ENCODE measurements at places on chromosomes 16 and 17.

DNA sequence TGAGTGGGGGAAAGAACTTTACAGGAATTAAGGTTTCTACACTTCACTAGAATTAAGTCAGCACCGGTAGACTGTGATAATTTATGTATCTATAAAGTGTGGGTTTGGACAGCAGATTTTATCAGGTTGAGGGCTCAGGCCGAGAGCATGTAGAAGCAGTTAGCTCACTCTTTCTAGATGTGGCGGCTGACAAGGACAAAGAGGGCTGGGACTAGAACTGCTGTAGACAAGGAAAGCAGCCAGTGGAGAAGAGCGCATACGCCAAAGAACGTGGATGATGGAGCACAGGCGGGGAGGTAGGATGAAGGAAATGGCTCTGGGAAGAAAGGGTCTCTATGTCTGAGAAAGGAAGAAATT, 504 bp upstream of the GOSR1 start:
- no peak for DNase-seq

DNA sequence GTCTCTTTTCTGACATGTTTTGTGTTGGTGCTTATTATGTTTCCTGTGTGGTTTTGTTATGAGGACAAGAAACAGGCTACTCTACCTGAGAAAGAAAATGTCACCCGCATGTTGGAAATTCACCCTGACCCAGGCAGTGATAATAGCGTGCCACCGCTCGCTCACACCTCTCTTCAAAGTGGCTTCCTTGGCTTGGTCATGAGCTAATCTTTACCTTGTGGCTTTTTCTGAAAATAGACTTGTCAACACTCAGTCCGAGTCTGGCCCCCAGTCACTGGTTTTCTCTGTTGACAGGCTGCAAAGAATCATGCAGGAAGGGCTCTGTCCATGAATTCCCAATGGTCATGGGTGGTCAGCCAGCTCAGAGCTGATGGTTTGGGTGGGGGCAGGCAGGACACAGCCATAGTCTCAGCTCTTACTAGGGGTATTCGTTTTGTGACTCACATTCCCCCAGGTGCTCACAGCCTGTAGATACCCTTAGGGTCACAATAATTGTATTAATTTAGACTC, 121.3 kb upstream of the CACNG5 start:
- no peak for DNase-seq

GRCh38 chr17:33285413-33285812, 7.7 kb downstream of the ASIC2 start:
- no peak for DNase-seq

- DNase-seq = no peak
Measured at GRCh38 chr17:36740157-36740556, 138.8 kb downstream of the MRM1 start.

- DNase-seq = no peak
Measured at GRCh38 chr16:8670014-8670560, 4.3 kb upstream of the ABAT start.

- DNase-seq = no peak
Measured at GRCh38 chr16:3576211-3576610, 992 bp downstream of the NLRC3 start.

DNA sequence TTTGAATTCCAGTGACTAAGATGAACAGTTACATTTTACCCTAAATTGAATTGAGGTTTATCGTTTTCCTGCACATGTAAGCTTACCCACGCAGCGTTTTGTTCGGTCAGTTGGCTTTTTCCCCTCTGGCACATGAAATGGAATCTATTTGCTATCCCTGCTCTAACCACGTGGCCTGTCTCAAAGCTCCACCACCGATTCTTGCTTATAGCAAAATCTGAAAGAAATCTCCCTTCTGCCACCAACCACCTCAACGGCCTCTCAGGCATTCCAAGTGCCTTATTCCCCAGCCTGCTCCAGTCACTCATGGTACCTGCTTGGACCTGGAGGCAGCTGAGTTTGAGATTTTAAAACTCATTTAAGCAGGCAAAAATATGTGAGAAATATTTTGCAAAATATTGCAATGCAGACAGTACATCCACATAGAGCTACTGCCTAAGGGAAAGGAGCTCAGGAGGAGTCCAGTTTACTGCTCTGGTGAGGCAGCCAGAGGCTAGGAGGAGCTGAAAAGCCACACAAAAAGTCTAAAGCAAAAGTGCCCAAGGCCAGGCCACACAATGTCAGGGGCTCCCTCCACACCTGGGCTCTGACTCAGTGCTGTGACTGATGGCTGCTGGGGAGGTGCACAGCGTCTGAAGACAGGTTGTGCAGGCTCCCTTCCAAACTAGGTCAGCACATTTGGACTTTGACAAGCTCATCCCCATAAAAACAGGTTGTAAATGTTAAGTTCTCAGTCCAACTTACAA, 26.4 kb downstream of the ARHGAP17 start:
- no peak for DNase-seq

- no peak for DNase-seq
Measured at GRCh38 chr16:10989559-10989958, 45.2 kb downstream of the CLEC16A start.

DNA sequence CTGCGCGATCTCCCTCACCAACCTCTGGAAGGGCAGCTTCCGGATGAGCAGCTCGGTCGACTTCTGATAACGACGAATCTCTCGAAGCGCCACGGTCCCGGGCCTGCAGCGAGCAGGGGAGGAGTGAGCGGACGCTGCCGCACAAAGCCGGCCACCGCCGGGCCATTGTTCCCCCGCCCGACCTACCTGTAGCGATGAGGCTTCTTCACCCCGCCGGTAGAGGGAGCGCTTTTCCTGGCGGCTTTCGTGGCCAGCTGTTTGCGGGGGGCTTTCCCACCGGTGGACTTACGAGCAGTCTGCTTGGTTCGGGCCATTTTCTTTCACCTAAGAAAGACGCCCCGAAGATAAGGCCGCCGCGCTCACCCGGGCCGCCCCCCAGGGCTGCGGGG, 5.8 kb upstream of the UNK start:
- DNase-seq = no peak

GRCh38 chr17:253091-253846, 71.8 kb upstream of the DOC2B start:
- DNase-seq = no peak

DNA sequence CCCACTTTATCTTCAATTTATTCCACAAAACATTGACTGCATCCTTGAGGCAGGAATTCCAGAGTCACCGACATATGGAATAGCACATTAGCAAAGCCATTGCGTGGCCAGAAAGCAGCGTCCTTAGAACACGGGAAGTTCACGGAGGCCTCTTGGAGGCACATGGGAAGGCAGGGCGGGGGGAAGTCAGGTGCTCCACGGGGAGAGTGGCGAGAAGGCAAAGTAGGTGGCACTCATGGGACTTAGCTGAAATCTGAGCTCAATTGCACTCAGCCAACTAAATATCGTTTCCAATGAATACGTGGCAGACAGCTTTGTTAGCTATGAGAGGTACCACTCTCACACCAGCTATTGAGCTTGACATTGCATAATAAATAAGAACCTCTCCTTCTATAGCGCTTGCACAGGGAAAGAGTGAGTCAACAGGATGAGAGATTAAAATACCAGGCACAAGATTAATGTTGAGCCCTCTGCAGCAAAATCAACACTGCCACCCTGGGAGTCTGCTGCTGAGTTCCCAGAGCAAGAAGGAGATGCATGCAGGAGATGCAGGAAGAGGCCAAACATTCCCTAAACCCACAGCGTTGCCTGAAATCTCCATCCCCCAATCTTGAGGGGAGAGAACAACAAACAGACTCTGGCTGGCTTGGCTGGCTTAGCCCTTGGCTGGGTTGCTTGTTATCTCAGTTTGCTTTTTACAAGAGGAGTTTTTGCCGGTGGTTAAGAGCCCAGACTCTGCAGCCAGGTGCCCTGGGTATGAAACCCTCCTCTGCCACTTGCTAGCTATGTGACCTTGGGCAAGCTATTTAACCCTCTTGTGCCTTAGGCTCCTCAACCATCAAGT, 28.8 kb downstream of the ABCC12 start:
- DNase-seq = no peak

DNA sequence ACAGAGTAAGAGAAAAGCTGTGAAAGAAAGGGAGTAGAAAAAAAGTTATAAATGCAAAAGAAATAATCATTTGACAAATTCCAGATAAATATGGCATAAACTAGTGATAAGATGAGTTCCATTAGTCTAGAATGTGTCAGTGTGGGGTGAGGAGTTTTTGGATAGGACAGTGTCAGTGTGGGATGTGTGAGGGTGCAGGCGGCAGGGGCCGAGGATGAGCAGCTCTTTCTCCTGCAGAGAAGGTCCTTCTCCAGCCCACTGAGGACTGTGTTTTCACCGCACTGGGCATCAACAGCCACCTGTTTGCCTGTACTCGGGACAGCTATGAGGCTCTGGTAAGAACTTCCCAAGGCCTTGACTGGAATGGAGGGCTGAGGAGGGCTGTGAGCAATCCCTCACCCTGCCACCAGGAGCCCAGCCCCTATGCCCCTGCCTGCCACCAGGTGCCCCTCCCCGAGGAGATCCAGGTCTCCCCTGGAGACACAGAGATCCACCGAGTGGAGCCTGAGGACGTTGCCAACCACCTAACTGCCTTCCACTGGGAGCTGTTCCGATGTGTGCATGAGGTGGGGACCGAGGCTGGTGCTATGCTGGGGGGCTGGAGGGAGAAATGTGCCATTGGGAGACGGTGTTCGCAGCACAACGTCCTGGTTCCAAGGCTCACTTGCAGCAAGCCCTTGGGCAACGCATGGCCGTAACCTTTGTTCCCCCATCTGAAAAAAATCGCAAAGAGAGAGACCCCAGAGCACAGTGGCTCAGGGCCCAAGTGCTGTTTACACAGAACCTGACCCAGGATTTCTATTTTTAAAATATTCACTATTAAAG, 13.1 kb downstream of the RAPGEFL1 start:
- no peak for DNase-seq

DNA sequence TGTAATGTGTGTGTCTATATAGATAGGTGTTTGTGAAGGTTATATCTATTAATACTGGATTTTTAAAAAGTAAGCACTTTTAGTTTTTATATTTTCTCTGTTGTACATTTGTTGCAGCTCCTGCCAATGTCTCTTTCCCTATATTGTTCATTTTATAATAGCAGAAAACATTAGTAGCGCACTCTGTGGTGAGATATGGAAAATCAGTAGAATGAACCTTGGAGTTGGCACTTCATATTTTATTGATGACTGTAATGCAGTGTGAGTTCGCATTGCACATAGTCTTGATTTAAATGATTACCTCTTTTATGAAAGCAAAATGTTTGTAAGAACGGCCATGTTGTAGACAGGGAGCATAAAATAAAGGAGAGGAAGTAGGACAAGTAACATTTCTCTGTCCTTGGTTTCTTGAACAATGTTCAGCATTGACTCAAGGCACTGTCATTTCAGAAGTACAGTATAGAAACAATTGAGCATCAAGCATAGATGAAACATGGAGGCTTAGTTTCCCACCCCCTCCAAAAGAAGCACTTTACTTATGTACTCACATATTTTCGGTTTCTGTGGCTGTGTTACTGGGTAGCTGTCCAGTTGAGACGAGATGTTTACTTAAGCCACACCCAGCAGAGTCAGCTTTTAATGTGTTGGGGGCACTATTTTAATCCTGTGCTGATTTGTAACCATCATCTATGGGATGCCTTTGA, 74.0 kb downstream of the TANC2 start:
- DNase-seq = no peak

- no peak for DNase-seq
Measured at GRCh38 chr16:23014592-23014991, 134.7 kb downstream of the USP31 start.

GRCh38 chr16:89014403-89015230, 37.6 kb upstream of the CBFA2T3 start:
- DNase-seq = no peak

DNA sequence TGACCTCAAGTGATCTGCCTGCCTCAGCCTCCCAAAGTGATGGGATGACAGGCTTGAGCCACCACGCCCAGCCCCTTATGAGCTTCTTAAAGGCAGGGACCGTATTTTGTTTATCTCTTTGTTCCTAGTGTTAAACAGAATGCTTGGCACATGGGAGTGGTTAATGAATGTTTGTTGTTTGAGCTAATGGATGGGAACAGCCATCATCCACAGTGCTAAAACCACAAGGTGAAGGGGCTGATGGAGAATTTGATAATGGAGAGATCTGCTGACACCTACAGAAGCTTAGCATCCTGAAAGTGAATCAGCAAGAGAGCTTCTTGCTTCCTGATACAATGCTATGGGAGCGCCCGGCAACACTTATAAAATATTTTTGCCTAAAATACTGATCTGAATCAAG, 8.6 kb upstream of the CDH1 start:
- DNase-seq = no peak

DNA sequence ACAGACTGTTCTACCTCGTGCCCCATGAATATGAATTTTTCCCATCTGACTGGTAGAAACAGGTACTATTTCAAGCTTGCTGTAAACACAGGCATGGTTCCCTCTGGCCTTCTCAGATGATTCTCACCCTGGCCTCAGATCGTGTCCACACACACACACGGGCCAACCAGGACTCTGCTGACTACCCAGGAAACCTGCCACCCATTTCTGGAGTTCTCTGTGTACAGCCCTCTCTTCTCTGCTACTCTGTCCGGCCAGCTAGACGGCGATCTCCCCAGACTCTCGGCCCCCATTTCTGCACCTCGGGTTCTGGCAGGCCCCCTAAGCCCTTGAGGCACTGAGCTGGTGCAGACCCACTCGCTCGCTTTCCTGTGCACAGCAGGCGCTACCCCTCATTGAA, 31.2 kb downstream of the RPA1 start:
- no peak for DNase-seq

GRCh38 chr16:67943619-67944504, at the start of gene LCAT:
Gene LCAT (minus strand): TSS chr16:67944120. CDS start chr16:67944101, 19 bp downstream.
- DNase-seq = no peak

- no peak for DNase-seq
Measured at GRCh38 chr17:15181816-15182215, 83.3 kb downstream of the PMP22 start.

DNA sequence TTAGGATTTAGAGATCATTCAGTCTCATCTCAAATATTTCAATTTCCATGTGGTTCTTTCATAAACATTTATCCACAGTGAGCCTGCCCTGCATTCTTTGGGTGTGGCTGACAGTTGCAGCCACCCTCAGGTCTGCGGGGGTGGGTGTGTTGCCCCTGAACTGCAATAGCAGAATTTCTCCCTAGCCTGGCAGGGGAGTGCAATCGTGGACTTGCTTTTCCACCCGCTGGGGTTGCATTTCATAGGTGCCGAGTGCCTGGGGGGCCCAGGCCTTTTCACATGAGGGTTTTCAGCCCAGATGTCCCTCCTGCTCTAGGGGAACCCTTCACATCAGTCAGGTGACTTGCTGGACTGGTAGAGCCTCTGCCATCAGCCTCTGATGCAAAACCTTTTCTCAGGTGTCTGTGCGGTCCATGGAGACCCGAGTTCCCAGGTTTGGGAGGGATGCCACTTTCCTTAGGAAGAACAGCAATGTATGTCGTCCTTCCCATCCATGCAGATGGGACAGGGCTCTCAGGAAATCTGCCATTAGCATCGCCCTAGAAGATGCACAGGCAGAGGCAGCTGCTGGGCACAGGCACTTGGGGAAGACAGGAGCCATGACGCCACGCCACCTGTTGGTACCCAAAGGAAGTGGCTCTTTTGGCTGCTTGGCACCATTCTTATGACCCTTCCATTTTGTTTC, 2.4 kb upstream of the USP36 start:
- no peak for DNase-seq

DNA sequence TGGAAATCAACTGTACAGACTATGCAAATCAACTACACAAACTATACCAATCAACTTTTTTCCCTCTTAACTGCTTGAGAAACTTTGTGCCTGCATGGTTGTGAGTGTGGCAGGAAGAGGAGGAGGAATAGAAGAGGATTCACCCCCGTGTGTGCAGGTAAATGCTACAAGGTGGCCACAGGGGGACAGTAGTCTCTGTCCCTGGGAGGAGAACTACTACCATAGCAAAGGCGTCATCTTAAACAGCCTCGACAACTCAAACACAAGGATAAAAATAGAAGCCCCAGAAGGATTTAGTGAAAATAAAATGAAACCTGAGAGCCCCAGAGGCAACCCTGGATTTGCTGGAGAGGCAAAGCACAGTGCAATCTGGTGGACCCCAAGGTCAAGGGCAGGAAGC, 199.5 kb upstream of the DYNLRB2 start:
- no peak for DNase-seq

Measured in esophagus squamous epithelium (tissue), 5 donors.